ENCODE measurements at places on chromosomes 1 and 21.

DNA sequence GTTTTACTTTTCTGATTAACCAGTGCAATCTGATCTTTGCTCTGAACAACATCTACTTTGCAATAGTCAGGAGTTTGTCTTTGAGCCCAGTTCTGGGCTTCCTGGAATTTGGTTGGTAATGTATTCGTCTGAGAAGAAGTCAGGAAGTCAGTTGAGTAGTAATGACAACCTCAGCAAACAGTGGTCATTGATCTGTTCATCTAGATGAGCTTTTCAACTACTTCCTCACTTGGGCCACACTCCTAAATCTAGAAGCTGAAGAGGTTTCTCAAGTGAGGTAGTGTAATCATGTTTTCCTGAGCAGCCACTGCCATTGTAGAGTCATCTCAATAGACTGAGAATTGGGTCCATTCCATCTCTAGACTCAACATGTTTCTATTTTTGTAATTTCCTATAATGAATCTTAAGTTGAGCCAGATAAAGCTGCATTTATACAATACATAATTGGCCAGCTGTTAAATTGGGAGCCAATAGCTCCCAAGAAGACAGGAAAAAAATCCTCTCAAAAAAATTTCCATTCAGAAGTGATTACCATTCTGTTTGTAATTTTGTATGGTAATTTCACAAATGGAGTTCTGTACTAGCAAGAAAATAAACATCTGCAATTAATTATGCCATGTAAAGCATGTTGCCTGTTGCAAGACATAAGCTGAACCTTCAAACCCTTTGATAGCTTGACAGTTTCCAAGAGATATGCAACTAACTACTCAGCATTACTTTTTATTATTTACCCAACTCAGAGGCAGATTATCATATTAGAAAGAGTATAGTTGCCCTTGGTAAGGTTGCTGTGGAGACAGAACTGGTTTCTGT lies 49.6 kb downstream of the WDR64 start:
- DNase-seq, result no peak

- no peak for DNase-seq
Measured at GRCh38 chr1:113072141-113072756, 749 bp upstream of the LRIG2 start.

DNA sequence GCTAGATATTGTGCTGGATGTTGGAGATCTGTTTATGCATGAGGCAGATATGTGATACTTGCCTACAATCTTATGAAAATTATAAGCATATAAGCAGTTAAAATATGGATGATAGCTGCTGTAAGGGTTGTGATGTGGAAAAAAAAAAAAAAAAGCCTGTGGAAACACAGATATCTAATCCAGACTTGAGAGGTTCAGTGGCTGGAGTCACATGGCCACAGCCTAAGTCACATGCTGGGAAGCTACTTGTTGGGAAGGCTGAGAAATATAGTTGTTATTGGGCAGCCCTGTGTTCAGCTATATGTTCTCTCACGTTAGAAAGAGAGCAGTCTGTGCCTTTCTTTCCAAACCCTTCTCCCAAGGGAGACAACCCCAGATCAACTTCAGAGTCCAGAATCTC lies 15.1 kb downstream of the RAVER2 start:
- DNase-seq, result no peak

GRCh38 chr1:180002437-180002836 lies 47.8 kb downstream of the CEP350 start:
- DNase-seq, result no peak

DNA sequence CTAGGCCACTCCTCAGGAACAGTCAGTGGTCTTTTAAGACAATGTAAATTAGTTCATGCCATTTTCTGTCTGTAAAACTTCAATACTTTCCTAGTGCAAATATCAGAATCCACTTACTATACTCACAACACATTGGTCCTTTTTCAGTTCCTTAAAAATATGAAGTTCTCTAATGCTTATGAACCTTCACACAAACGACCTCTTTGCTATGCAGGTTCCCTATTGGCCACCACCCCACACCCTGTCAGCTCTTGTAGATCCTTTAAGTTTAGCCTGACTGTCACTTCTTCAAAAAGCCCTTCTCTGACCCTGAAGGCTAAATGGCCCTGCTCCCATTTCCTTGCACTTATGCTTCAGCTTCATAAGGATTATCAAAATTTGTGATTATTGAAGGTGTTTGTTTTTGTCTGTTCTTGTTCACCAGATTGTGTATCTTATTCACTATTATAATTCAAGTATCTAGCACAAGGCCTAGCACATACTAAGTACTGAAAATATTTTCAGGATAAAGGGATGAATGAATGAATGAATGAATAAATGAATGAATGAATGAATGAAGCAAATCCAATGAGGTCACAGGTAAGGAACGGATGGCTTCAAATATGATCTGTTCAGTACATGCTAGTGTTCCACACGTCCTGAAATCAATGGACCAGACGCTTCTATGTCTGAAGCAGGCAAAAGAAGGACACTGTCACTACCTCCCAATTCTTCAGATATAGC lies 373.9 kb downstream of the VAV3 start:
- DNase-seq, result peak; percentile 21

- DNase-seq, result peak; percentile 25
Measured at GRCh38 chr1:178540646-178541045, 27.7 kb downstream of the TEX35 start.

DNA sequence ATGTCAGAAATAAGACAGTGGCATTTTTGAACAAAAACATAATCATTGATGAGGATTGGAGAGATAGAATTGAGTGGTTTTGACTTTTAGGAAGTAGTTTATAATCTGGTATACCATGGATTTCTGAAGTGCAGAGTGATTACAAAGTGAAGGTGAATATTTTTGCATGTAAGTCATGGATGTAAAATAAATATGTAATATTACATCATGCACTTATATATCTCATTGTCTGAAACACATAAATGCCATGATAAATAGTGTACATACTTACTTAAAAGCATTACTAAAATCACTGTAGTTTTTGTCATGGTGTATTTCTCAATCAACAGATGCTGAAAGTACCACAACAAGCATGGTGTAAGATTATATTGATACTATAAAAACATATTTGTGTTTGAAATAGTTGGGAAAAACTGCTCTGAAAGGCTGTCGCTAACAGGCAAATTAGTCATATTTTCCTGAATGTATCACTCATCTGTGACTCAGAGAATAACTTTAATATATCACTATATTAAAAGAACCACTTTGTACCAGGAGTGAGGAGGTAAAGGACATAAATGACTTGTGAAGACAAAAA lies 24.8 kb upstream of the RGS18 start:
- DNase-seq, result no peak
